ENCODE measurements at places on chromosomes 7 and 10. TPM values are rescaled to one million over a fixed set of nuclear protein-coding genes. Genes with fewer than 3 reads are reported as not detected.

The BUB3 gene
- total RNA-seq = 80.7 TPM

The GHRHR gene
- total RNA-seq = not detected

The ANKRD2 gene
- total RNA-seq = 0.33 TPM

The VIPR2 gene
- total RNA-seq = 16.6 TPM

- no peaks in the 10 kb centered on the region for H3K4me1 ChIP-seq
- DNase-seq = no peak
- no peak overlapping the region for H3K4me3 ChIP-seq
- no peaks in the 10 kb centered on the region for H3K36me3 ChIP-seq
- H3K27me3 ChIP-seq = no peaks in the 10 kb centered on the region
- no peak overlapping the region for H3K27ac ChIP-seq
These were observed 2.9 kb upstream of the CDK14 start for GRCh38 chr7:90593205-90593604.

- no peaks in the 10 kb centered on the region for H3K4me1 ChIP-seq
- H3K27me3 ChIP-seq = no peaks in the 10 kb centered on the region
- H3K4me3 ChIP-seq = no peak overlapping the region
- no peak for DNase-seq
- H3K36me3 ChIP-seq = no peaks in the 10 kb centered on the region
These were observed 101.6 kb downstream of the NPSR1 start for GRCh38 chr7:34759477-34760125.

DNA sequence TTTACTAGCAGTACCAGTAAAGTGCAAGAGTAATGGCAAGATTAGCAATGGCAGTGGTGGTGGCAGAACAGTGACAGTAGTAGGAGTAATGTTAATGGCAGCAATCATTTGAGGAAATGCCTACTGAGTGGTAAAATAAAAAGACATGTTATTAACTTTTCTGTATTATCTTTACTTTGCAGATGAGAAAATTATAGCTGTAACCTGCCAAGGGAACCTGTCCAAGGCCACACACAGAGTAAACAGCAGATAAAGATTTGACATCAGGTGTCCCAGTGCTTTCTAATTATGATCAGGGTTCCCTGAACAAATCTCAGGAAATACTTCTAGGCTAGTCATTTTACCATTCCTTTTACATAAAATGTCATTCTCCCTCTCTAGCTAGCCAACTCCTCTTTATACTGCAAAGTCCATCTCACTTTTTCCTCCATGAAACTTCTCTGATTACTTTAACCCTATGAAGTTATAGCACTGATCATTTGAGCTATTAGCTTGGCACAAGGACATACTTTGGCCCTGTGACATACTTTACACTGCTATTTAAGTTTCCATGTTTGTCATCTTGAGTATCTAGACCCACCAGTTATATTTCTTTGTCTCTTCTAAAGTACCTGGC lies 219.1 kb downstream of the TAX1BP1 start:
- no peak overlapping the region for H3K4me3 ChIP-seq
- H3K36me3 ChIP-seq = no peaks in the 10 kb centered on the region
- DNase-seq = no peak
- H3K27ac ChIP-seq = no peak overlapping the region

GRCh38 chr7:31569528-31569927 lies 55.6 kb downstream of the ITPRID1 start:
- no peaks in the 10 kb centered on the region for H3K27me3 ChIP-seq
- no peaks in the 10 kb centered on the region for H3K4me1 ChIP-seq
- H3K36me3 ChIP-seq = no peaks in the 10 kb centered on the region

- H3K27me3 ChIP-seq = no peaks in the 10 kb centered on the region
- H3K27ac ChIP-seq = no peak overlapping the region
- DNase-seq = no peak
These were observed 217.5 kb downstream of the ADAM12 start for GRCh38 chr10:126170776-126171175.

DNA sequence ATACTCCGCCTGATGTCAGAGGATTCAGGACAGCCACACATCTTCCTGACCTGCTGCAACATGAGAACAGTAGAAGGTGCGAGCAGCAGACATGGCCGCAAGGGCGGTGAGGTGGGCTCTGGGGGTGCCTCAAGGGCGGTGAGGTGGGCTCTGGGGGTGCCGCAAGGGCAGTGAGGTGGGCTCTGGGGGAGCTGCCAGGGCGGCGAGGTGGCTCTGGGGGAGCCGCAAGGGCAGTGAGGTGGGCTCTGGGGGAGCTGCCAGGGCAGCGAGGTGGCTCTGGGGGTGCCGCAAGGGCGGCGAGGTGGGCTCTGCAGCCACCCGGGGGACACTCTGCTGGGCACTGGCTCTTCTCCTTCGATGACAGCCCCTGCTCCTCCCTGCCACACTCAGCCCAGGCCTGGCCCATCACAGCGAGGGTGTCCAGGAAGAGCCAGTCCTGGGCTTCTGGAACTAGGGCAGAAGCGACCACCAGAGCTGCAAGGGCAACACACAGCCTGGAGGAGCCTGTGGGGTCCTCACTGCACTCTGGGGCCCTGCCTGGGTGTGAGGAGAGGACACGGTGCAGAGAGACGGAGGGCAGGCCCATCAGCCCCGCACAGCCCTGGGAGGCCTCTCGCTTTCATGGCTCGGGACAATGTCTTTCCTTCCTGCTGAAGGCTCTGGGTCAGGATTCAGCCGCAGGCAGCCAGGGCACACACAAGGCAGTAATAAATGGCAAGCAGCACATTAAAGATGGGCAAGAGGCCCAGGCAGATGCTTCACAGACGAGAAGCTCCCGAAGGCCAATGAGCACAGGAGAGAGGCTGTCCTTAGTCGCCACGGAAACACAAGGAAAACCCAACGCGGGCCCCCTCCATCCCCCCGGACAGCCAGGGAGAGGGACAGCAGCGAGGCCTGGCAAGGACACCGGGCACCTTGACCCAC lies 42.5 kb downstream of the STK32C start:
- H3K4me1 ChIP-seq = peaks cover 22% of the 10 kb centered on the region
- H3K36me3 ChIP-seq = no peaks in the 10 kb centered on the region
- no peak for DNase-seq
- peak overlapping the region; percentile 25 for H3K4me3 ChIP-seq
- H3K27ac ChIP-seq = no peak overlapping the region

DNA sequence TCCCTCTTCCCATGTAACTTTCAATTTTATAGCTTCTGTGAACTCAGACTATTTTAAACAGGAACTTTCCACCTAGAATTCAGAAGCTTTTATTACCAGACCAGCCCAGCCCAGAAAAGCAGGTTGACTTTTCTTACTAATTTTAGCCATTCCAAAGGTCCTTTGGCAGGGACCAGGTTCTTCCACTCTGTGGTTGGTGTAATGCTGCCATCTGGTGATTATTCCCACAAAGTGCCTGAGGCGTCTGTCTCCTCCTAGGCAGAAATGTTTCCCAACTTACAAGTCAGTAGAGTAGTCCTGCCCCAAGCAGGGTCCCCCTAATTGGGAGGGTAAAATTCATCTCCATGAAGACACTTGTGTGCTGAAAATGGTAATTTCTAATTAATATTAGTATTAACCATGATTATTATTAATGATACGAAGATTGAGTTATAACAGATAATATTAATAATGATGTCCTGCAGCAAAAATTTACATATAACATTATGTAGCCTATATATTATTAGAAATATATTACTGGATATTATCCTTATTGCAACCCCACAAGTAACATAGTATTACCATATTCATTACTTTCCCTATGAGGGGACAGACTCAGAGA lies 53.0 kb upstream of the PPP1R17 start:
- no peak overlapping the region for H3K27ac ChIP-seq
- no peak overlapping the region for H3K4me3 ChIP-seq
- DNase-seq = no peak
- H3K4me1 ChIP-seq = no peaks in the 10 kb centered on the region
- H3K36me3 ChIP-seq = no peaks in the 10 kb centered on the region
- H3K27me3 ChIP-seq = no peaks in the 10 kb centered on the region

DNA sequence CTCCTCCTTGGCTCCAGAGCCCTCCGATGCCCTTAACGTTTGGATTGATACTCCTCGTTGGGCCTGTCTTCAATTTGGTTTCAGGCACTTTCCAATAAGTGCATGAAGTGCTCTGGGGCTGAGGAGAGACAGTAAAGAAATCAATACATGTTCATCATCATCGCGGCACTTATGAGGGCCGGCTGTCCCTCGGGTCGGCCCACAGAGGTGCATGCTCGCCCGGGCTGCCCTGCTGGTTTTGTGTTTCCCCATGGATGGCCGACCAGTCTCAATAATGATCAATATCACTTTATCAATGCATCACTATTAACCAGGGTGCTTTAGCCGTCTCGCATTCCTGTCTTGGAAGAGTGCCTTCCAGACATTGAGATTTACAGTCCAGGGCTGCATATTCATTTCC lies 154.2 kb downstream of the EBF3 start:
- H3K4me1 ChIP-seq = no peaks in the 10 kb centered on the region
- H3K4me3 ChIP-seq = no peak overlapping the region
- no peak overlapping the region for H3K27ac ChIP-seq
- H3K27me3 ChIP-seq = peaks cover 16% of the 10 kb centered on the region

- no peak overlapping the region for H3K27ac ChIP-seq
- DNase-seq = no peak
- H3K4me3 ChIP-seq = no peak overlapping the region
- no peaks in the 10 kb centered on the region for H3K36me3 ChIP-seq
- H3K27me3 ChIP-seq = no peaks in the 10 kb centered on the region
These were observed 294.4 kb upstream of the BMPER start for GRCh38 chr7:33610918-33611317.

DNA sequence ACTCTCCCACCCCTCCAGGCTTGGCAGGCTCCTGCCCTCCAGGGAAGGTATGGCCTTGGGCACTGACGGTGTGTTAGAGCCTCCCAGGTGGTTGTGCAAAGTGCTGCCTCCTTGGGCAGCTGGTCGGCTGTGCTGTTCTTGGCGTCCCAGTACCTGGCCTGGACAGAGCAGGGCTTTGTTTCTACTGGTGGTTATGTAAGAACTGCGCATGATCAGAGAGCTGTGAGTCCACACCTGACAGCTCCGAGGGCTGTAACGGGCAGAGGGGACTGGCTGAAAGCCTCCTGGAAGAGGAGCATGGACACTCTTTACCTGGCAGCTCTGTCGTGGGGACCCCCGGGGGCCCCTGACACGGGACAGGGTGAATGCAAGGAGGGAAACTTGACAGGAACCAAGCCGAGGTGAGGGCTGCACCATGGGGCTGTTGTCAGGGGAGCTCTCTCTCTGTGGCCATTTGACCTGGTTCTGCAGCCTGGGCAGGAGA lies 3.1 kb upstream of the SFRP5 start:
- DNase-seq = no peak
- no peak overlapping the region for H3K4me3 ChIP-seq
- H3K36me3 ChIP-seq = no peaks in the 10 kb centered on the region
- H3K27me3 ChIP-seq = peaks cover 12% of the 10 kb centered on the region
- H3K4me1 ChIP-seq = no peaks in the 10 kb centered on the region
- H3K27ac ChIP-seq = no peak overlapping the region

Measured in esophagus muscularis mucosa (tissue), 4 donors.